Small intestine (tissue), 16 donors: ENCODE measurements at places on chromosomes 7 and 10.
A peak's percentile ranks its signal among the peaks of the same experiment; 100 is the strongest.

GRCh38 chr7:134963036-134963435 lies 23.3 kb upstream of the AGBL3 start:
- no peak for DNase-seq

DNA sequence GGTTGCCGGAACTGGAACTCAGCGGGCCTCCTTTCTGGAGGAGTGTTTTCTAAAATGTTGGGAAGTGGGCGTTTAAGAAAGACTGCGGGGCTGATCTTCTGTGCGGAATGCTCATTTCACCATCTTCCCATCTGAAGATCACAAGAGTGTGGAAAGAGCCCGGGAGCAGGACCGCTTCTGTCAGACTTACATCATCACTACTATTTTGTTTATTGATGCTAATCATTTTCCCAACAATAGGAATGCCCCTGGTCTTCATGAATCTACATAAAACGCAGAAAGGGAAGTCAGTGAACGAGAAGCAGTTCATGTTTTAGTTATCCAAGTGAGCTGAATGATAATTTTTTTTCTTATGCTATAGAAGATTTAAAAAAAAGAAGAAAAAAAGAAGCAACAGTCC lies 447.8 kb upstream of the MKI67 start:
- no peak for DNase-seq

GRCh38 chr10:122688293-122688989 lies 11.2 kb downstream of the C10orf120 start:
- peak; percentile 31 for DNase-seq

- no peak for DNase-seq
Measured at GRCh38 chr10:89283025-89283935, 18.6 kb upstream of the IFIT2 start.

DNA sequence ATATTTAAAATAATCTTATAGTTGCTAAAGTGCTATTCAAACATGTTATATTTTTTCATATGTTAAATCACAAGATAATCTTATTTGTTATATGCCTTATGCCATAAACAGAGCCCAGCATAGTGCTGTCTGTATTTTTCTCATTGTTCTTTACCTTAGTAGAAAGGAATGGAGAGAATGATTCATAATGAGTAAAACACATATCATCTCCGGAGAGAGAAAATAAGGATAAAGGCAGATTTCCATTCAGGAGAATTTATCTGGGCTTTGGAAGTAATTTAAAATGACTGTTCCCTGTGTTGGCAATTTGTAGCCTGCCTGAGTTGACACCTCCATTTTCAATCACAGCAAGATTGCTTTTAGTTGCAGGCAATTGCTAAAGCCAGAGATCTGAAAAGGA lies 30.2 kb downstream of the CHN2 start:
- DNase-seq: no peak

DNA sequence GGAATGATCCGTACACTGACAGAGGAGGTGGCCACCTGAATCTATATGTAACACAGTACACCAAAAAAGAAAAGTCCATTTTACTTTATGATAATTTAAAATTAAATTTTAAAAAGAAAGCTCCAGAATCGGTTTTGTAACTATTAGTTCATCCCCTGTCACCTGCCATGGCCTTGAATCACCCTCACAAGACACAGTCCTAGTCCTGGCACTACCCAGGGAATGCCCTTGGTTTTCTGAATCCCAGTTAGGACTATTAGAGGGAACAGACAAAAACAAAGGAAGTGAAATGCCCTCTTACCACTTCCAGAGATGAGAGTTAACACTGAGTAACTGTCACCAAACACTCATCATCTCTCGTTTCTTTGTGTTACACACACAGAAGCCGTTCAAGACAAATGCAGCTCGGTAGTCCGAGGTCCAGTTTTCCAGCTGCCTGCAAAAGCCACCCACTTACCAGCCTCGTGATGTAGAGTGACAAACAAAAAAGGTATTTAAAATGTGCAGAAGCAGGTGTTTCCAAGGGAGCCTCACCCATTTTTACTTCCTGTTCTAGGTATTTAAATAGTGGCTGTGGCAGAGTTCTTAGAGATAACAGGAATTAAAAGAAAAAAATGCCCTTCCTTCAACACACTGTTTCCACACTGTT lies 6.1 kb downstream of the PTPRN2 start:
- peak; percentile 86 for DNase-seq

DNA sequence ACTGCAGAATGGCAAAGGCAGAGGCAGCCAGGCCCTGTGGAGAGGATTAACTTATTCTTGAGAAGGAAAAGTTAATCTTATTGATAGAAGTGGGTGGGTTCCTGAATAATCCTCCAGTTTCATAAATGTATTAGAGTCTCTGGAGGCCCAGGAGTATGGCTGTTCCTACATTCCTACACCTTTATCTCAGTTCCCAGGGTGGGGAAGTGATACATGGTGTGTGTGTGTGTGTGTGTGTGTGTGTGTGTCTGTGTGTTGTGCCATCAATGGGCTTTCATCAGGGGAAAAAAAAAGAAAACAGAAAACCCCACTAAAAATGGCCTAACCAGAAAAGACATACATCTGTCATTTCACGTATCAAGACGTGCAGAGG lies 22.0 kb upstream of the GSDME start:
- DNase-seq: no peak

DNA sequence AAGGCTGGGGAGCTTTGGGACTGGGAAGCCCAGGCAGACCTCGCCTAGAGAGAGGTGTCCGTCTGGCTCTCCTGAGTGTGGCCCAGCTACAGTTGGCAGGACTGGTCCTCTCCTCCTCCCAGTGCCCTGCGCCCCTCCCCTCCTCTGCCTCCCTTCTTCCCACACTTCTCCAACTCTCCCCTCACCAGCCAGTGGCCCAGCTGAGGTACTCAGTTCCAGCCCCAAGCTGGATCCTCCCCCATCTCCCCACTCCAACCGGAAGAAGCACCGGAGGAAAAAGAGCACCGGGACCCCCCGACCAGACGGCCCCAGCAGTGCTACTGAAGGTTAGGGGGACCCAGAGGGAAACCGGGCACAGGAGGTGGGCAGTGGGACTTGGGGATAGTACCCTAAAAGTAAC lies 27.7 kb downstream of the GBX1 start:
- DNase-seq: no peak
